ENCODE measurements at places on chromosomes 16 and 17. TPM values are rescaled to one million over a fixed set of nuclear protein-coding genes. Genes with fewer than 3 reads are reported as not detected.

Gene PITPNM3
- total RNA-seq, result 1.0 TPM

Gene PLCD3
- total RNA-seq, result 99.6 TPM

Gene ZG16
- not detected for total RNA-seq

Gene GDPD3
- total RNA-seq, result 0.89 TPM

Gene ABCC3
- total RNA-seq, result 74.8 TPM

Gene TPSG1
- not detected for total RNA-seq

Gene CHST5
- total RNA-seq, result 0.87 TPM

Gene MC1R
- total RNA-seq, result 8.1 TPM

Gene EDC4
- total RNA-seq, result 52.6 TPM

Gene TMEM238L
- total RNA-seq, result not detected

Gene GPT2
- total RNA-seq, result 23.3 TPM

Gene FBXO39
- total RNA-seq, result not detected

Gene HOXB13
- 1.9 TPM for total RNA-seq

Gene CFAP97D1
- total RNA-seq, result 0.09 TPM

Gene HBM
- not detected for total RNA-seq

Gene ARHGDIG
- total RNA-seq, result 2.9 TPM

Gene ATP5PD
- total RNA-seq, result 272 TPM

Gene KCNJ2
- 4.3 TPM for total RNA-seq

Gene C17orf113
- total RNA-seq, result 1.5 TPM

Gene KRT24
- not detected for total RNA-seq

Gene SPAG5
- total RNA-seq, result 56.8 TPM

Gene SLC16A6
- total RNA-seq, result 66.3 TPM

Gene DPEP3
- not detected for total RNA-seq

Gene KRTAP4-4
- total RNA-seq, result not detected

Gene CA4
- total RNA-seq, result not detected

Gene COG1
- total RNA-seq, result 18.0 TPM

Gene BCL6B
- total RNA-seq, result not detected

Gene ENPP7
- total RNA-seq, result not detected

Gene HOXB6
- total RNA-seq, result 11.6 TPM

Gene FZD2
- total RNA-seq, result 1.7 TPM

Gene CCL14
- total RNA-seq, result not detected

Gene B3GNT9
- 15.6 TPM for total RNA-seq

Gene LGALS9B
- 1.9 TPM for total RNA-seq

Gene NUDT16L1
- 7.8 TPM for total RNA-seq
